ENCODE measurements at places on chromosomes 5 and 9. TPM values are rescaled to one million over a fixed set of nuclear protein-coding genes. Genes with fewer than 3 reads are reported as not detected.

Gene GNA14
- under 0.01 TPM for total RNA-seq

Gene PCDHB14
- 0.11 TPM for total RNA-seq

Gene TXNDC8
- not detected for total RNA-seq

Gene CYLC2
- total RNA-seq: not detected

Gene SHC3
- total RNA-seq: 25.5 TPM

Gene SLC36A2
- total RNA-seq: not detected

Gene LIFR
- total RNA-seq: 13.6 TPM

Gene PCA3
- under 0.01 TPM for total RNA-seq

Gene IL13
- not detected for total RNA-seq

Gene SAPCD2
- total RNA-seq: 7.1 TPM

Gene PFN3
- total RNA-seq: not detected

Gene TARS1
- 391 TPM for total RNA-seq

Gene RGS14
- 7.4 TPM for total RNA-seq

Gene LRRC70
- total RNA-seq: 1.4 TPM

Gene AHRR
- total RNA-seq: 26.7 TPM

Gene FRMPD1
- total RNA-seq: not detected

Gene CDKN2B-AS1
- 4.1 TPM for total RNA-seq

Gene GABRA1
- not detected for total RNA-seq

Gene PRSS3
- 22.4 TPM for total RNA-seq

Gene LCN1
- not detected for total RNA-seq

Gene CD180
- not detected for total RNA-seq

Gene FGD3
- not detected for total RNA-seq

Gene SLC45A2
- total RNA-seq: under 0.01 TPM

Gene IZUMO3
- total RNA-seq: not detected

Gene ADAMTSL1
- total RNA-seq: 60.6 TPM

Gene LPCAT1
- 67.7 TPM for total RNA-seq

Gene PRRC2B
- total RNA-seq: 42.4 TPM

Gene HCN1
- total RNA-seq: under 0.01 TPM

Gene ADGRD2
- not detected for total RNA-seq

Gene ARHGEF37
- 1.5 TPM for total RNA-seq

Gene WNK2
- total RNA-seq: 0.11 TPM

Gene NDUFB6
- 70.8 TPM for total RNA-seq

Gene PTGES
- 4.1 TPM for total RNA-seq

Gene CCDC171
- 4.5 TPM for total RNA-seq

Gene CREB3
- total RNA-seq: 84.7 TPM

Gene VCP
- total RNA-seq: 631 TPM

Gene MBLAC2
- 4.6 TPM for total RNA-seq

Gene HSD17B3
- total RNA-seq: 0.25 TPM

Gene SPAAR
- total RNA-seq: not detected
